HCT116 (cell line): ENCODE measurements at places on chromosomes 11 and 22. TPM values are rescaled to one million over a fixed set of nuclear protein-coding genes. Genes with fewer than 3 reads are reported as not detected.

- H3K27me3 ChIP-seq, result no peaks in the 10 kb centered on the region
- peak overlapping the region; percentile 79 for H3K4me3 ChIP-seq
- no peaks in the 10 kb centered on the region; the same call in 1 of the 2 replicates for H3K36me3 ChIP-seq
- DNase-seq, result no peak
These were observed 475 bp downstream of the MAPK12 start for GRCh38 chr22:50260801-50261614.

- no peaks in the 10 kb centered on the region for H3K27me3 ChIP-seq
- no peak for DNase-seq
- H3K36me3 ChIP-seq, result 0 out of 2 replicates have a peak, but pooled peaks cover 12% of the 10 kb centered on the region
- H3K4me3 ChIP-seq, result no peak overlapping the region
- no peak overlapping the region for H3K27ac ChIP-seq
- H3K4me1 ChIP-seq, result peaks cover 10% of the 10 kb centered on the region; the same call in 1 of the 2 replicates
These were observed 27.9 kb upstream of the KRTAP5-7 start for GRCh38 chr11:71499125-71499524.

DNA sequence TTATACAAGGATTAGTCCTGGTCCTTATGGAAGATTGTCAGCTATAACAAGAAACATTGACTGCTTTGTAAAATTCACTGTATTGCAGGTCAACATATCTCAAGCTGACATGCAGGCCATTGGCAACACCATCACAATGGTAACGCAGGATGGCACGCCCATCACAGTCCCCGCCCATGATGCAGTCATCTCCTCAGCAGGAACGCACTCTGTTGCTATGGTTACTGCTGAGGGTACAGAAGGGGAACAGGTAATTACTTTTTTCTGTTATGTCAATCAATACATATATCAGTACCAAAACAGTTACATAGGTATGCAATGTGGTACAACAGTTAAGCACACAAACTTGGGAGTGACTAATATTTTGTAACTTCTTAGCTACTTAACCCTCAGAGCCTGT, 55.3 kb downstream of the ZNF143 start:
- no peak overlapping the region for H3K4me3 ChIP-seq
- H3K27ac ChIP-seq, result no peak overlapping the region
- peaks cover 9% of the 10 kb centered on the region; the same call in 1 of the 2 replicates for H3K36me3 ChIP-seq
- no peaks in the 10 kb centered on the region for H3K4me1 ChIP-seq

- H3K36me3 ChIP-seq, result no peaks in the 10 kb centered on the region
- DNase-seq, result no peak
- no peak overlapping the region for H3K4me3 ChIP-seq
- H3K27me3 ChIP-seq, result no peaks in the 10 kb centered on the region
- no peaks in the 10 kb centered on the region for H3K4me1 ChIP-seq
- no peak overlapping the region for H3K27ac ChIP-seq
These were observed 26.2 kb downstream of the MTMR2 start for GRCh38 chr11:95897731-95898130.

MRTFA gene
- total RNA-seq, result 28.0 TPM

GRCh38 chr11:24651873-24652272, 155.0 kb downstream of the LUZP2 start:
- no peak overlapping the region for H3K4me3 ChIP-seq
- no peak overlapping the region for H3K27ac ChIP-seq
- no peaks in the 10 kb centered on the region for H3K4me1 ChIP-seq
- H3K27me3 ChIP-seq, result no peaks in the 10 kb centered on the region
- no peak for DNase-seq

DNA sequence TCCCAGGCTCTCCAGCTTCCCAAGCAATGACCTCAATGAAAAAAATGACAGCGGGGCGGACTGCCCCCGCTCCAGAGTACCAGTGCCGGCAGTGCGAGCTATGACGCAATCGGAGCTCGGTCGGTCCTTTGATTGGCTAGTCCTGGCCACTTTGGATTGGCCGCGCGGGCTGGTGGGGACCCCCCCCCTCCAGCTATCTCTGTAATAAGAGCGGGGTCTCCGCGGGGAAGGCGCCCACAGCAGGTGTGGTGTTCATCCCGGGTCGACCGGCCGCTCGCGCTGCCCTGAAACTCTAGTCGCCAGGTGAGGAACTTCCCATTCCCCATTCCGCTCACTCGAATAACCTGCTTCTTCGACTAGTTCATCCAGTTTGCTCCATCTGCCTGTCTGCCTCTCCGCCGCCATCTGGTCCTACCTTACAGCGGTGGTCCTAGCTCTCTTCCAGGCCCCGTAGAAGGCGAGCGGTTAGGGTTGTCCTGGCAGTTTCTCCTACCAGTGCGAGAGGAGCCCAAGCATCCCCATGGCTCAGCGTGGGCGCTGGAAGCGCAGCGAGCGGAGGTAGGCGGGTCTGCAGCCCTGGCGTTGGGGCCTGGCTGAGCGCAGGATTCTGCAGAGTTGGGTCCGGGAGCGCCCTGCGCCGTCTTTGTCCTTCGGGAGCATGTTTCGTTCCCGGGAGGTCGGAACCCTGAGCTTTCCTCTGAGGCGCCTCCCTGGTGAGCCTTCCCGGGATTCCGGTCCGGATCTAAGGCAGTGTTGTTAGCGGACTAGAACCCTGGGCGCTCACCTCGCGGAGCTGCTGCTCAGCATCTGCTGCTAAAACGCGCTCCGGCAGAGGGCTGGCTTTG, at the start of gene CALCB:
Gene CALCB (plus strand): TSS at position 233 of the 845 bp plus-strand sequence. CDS start 1,126 bp downstream, outside the sequence.
- H3K36me3 ChIP-seq, result no peaks in the 10 kb centered on the region
- peaks cover 11% of the 10 kb centered on the region; the same call in 1 of the 2 replicates for H3K4me1 ChIP-seq
- DNase-seq, result no peak
- no peak within 1 kb of the TSS; the same call in 1 of the 2 replicates for H3K4me3 ChIP-seq
- H3K27ac ChIP-seq, result peak within 1 kb of the TSS; percentile 56
- no peaks in the 10 kb centered on the region for H3K27me3 ChIP-seq

DNA sequence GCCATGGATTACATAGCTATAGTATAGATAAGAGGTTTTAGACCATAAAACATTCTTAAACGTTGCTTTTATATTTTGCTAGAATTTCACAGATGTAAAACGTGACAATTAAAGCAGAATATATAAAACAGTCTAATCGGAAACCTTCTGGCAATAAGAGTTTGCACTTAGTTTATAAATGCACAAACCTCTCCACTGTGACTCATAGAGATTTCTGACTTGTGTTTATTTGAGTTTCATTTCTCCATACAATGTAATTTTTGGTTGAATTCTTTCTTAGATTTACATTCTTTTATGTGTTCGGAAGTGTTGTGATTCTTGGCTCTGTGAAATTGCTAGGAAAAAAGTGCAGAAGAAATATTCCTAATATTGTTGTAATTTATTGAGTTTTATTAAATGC, 288.7 kb upstream of the CTSC start:
- H3K4me1 ChIP-seq, result no peaks in the 10 kb centered on the region
- no peak overlapping the region for H3K27ac ChIP-seq
- no peak overlapping the region for H3K4me3 ChIP-seq

DNA sequence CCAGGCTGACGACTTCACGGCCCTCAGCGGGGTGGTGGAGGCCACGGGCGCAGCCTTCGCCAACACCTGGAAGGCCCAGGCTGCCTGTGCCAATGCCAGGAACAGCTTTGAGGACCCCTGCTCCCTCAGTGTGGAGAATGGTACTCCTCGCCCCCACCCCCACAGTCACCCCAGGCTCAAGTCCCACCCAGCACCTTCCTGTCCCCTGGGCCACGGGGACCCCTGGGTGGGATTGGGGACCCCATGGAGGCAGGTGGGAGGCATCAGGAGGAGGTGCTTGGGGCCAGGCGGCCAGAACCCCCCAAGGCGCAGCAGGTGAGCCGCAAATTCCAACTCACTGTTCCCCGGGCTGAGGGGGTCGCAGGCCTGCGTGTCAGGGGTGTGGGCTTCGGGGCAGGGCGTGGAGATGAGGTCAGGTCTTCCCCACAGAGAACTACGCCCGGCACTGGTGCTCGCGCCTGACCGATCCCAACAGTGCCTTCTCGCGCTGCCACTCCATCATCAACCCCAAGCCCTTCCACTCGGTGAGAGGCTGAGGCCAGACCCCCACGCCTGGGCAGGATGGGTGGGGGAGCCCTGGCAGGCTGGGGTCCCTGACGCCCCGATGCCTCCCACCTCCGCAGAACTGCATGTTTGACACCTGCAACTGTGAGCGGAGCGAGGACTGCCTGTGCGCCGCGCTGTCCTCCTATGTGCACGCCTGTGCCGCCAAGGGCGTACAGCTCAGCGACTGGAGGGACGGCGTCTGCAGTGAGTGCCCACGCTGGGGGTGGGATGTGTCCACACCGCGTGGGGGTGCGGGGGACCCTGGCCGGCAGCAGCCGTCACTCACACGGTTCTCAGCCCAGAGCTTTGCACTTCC, 9.4 kb downstream of the MUC5B start:
- DNase-seq, result no peak
- no peak overlapping the region for H3K27ac ChIP-seq
- no peaks in the 10 kb centered on the region for H3K27me3 ChIP-seq
- no peak overlapping the region for H3K4me3 ChIP-seq
